Left lobe of liver (tissue), 2 donors: ENCODE measurements at places on chromosomes 16 and 17.

DNA sequence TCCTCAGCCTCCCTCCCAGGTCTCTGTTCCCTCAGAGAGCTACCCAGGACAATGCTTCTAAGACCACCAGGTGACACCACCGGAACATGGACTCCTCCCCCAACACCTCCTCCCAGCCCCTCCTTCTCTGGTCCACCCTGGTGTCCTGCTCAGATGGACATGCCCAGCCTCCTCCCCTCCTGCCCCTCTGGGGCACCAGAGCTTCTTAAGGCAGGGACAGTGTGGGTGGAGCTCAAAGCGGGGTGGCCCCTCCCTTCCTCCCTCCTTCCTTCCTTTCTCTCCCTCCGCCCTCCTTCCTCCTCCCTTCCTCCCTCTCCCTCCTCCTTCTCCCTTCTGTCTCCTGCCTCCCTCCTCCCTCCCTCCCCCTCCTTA, 22.7 kb downstream of the TRPV3 start:
- DNase-seq = no peak

DNA sequence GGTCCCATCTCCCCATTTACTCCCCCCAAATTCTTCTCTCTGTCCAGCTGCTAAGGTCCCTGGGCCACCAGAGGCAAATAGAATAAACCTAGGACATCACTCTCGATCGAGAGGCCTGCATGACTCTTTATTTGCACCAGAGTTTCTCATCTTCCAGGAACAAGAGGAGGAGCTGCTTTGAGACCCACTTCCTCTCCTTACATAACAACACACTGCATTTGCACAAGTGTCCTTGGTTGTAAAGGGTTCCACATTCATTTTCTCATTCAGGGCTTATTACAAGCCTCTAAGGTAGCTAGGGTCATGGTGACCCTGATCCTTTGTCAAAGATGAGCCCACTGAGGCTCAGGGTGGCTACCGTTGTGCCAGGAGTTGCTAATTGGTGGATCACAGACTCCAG, 38.1 kb upstream of the RHOT1 start:
- no peak for DNase-seq

GRCh38 chr16:29011112-29011511, 26.3 kb downstream of the LAT start:
- no peak for DNase-seq

- no peak for DNase-seq
Measured at GRCh38 chr17:69451416-69452394, 37.2 kb downstream of the MAP2K6 start.

- no peak for DNase-seq
Measured at GRCh38 chr16:16009401-16009800, 60.0 kb downstream of the ABCC1 start.

DNA sequence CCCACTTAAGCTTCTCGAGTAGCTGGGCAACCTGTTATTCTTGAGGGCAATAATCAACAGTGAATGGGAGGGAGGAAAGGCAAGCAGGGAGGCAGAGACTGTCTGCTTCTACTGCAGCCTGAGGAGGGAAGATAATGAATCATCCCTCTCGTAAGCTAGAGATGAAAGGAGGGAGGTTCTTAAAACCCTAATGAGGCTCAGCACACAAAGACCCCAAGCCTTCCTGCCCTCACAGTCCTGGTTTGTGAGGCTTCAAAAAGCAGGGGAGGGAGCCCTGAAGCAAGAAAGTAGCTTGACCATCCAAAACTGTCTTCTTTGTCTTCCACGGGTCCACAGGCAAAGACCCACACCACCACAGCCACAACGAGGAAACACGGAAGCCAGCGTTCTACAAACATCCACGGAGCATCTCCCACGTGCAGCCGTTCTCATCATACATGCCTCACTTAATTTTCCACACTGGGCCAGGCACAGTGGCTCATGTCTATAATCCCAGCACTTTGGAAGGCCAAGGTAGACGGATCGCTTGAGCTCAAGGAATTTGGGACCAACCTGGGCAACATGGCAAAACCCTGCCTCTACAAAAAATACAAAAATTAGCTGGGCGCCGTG, 1.8 kb downstream of the PIK3R5 start:
- DNase-seq = no peak

GRCh38 chr16:24077966-24078365, 178.2 kb upstream of the CACNG3 start:
- no peak for DNase-seq

DNA sequence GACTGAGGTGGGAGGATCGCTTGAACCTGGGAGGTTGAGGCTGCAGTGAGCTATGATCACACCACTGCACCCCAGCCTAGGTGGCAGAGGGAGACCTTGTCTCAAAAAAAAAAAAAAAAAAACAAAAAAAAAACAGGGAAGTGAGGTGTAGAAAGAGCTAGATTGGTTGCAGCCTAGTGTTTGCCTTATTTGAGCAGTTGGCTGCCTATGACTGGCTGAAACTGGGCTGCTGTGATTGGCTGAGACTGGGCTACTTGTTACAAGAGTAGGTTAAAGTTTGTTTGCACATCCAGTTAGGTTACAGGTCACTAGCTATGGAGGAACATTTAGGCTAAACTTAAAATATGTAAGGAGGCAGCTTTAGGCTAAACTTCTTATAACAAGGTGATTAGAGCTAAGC, 5.7 kb downstream of the DHRS7B start:
- no peak for DNase-seq

- no peak for DNase-seq
Measured at GRCh38 chr16:17468611-17469010, 2.1 kb downstream of the XYLT1 start.

DNA sequence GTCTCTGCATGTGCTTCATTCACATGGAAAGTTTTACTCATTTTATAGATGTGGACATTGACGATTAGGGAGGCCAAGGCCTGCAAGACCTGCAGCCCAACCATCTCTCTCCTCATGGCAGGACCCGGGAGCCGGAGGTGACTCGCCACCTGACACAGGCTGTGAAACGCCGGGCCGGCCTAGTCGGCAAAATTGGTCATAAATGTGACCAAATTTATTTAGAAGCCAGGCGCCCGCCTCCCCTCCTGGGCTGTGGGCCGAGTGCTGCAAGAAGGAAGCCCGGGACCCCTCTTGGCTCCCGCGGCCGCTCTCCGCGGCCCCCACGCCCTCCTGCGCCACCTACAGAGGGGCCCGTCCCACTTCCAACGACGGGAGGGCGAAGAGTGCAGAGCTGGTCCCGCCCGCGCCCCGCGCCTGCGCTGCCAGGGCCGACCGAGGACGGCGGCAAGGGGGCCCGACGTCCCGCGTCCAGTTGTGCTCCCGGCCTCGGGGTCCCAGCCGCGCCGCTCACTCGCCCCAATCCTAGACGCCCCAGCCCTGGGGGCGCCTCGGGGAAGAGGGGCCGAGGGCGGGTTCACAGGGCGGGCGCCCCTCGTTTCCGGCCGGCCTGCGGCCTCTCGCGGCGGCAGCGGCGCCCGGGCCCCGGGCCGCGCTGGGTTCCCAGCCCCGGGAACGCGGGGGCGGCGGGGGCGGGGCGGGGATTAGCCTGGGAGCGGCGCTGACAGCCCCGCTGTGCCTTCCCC, 47.5 kb downstream of the WNT3 start:
- peak; percentile 66 for DNase-seq

DNA sequence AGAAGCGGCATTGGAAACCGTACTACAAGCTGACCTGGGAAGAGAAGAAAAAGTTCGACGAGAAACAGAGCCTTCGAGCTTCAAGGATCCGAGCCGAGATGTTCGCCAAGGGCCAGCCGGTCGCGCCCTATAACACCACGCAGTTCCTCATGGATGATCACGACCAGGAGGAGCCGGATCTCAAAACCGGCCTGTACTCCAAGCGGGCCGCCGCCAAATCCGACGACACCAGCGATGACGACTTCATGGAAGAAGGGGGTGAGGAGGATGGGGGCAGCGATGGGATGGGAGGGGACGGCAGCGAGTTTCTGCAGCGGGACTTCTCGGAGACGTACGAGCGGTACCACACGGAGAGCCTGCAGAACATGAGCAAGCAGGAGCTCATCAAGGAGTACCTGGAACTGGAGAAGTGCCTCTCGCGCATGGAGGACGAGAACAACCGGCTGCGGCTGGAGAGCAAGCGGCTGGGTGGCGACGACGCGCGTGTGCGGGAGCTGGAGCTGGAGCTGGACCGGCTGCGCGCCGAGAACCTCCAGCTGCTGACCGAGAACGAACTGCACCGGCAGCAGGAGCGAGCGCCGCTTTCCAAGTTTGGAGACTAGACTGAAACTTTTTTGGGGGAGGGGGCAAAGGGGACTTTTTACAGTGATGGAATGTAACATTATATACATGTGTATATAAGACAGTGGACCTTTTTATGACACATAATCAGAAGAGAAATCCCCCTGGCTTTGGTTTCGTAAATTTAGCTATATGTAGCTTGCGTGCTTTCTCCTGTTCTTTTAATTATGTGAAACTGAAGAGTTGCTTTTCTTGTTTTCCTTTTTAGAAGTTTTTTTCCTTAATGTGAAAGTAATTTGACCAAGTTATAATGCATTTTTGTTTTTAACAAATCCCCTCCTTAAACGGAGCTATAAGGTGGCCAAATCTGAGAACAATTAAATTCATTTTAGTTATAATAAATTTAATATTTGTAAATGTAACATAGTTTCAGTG, 1.7 kb downstream of the HEXIM1 start:
- DNase-seq = no peak

GRCh38 chr17:40264458-40265185, 23.1 kb upstream of the CDC6 start:
- no peak for DNase-seq

- peak; percentile 93 for DNase-seq
Measured at GRCh38 chr16:20385844-20386832, 18.4 kb downstream of the PDILT start.

- DNase-seq = no peak
Measured at GRCh38 chr16:29744541-29745101, 1.2 kb downstream of the C16orf54 start.

GRCh38 chr17:54536306-54536705, 364.3 kb upstream of the TOM1L1 start:
- no peak for DNase-seq

- DNase-seq = no peak
Measured at GRCh38 chr17:48718227-48718760, 4.0 kb downstream of the PRAC1 start.

GRCh38 chr17:28142305-28142704, 99.8 kb downstream of the NLK start:
- no peak for DNase-seq

DNA sequence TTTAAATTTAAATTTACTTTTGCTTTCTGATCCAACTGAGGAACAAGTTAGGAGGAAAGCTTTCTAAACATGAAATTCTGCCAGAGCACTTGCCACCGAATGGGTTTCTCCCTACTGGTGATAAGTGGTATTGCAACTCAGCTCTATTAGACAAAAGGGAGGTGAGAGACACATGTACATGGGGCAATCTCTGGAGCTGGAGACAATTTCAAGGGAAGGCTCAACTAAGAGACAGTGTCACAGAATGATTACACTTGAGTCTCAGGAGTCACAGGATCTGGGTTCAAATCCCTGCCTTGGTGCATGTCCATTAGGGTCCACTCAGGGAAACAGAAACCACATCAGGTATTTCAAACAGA, 37.4 kb downstream of the SOCS1 start:
- DNase-seq = no peak

GRCh38 chr17:19718041-19718612, 1.7 kb upstream of the SLC47A2 start:
- no peak for DNase-seq

DNA sequence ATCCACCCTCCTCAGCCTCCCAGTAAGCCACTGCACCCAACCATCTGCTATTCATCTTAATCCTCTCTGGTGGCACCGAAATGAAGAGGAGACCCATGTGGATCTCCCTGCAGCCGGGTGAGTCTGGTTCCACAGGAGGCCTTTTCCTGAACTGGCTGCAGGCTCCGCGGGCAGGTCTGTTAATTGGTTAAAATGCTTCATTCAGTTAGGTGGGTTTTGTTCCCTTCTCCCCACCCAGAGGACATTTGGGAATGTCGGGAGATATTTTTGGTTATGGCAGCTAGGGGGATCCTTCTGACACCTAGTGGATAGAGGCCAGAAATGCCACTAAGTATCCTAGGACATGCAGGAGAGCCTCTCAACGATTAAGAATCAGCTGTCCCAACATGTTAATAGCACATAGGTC, 16.7 kb downstream of the C16orf54 start:
- no peak for DNase-seq

GRCh38 chr16:56651586-56651985, at the start of gene MT1B:
Gene MT1B (plus strand): TSS chr16:56651886. CDS start chr16:56651954, 68 bp downstream.
- DNase-seq = no peak

DNA sequence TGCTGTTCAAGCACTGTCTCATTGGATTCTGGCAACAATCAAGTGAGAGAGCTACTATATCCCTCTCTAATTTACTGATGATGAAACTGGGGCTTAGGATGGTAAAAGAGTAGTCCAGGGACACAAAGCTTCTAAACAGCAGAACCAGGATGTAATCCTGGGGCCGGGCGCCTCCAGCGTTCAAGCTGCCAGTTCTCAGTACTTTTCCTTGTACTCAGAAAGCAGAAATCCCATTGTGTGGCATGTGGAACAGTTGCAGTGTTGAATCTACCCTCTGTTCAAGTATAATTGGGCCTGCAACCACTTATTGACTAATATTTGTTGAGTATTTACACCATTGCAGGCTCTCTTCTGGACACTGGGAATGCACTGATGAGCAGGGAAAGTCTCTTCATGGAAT, 14.5 kb upstream of the CDH13 start:
- no peak for DNase-seq

- no peak for DNase-seq
Measured at GRCh38 chr17:76791053-76791980, 53.4 kb downstream of the MFSD11 start.

DNA sequence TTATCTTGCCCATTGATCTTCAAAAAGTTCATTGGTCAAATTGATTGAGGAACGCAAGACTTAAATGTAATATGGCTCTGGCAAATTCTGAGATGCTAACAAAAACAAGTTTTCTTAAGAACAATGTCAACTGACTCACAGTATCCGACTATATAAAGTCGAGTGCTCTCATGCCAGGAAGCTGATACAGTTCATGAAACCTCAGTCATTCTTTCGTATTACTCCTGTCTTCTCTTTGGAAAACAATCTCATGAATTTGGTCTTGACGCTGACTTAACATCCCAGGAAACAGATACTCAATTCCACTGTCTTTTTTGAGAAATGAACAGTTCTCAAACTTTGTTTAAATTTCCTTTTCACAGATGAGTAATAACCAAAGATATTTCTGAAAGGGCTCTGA, 704.9 kb downstream of the MAF start:
- no peak for DNase-seq

GRCh38 chr17:3308603-3309002, 10.4 kb upstream of the OR3A1 start:
- no peak for DNase-seq

GRCh38 chr16:3112058-3112880, at the start of gene ZNF205:
Gene ZNF205 (plus strand): TSS chr16:3112586. CDS start chr16:3113431, 845 bp downstream.
- peak; percentile 79 for DNase-seq

- DNase-seq = no peak
Measured at GRCh38 chr17:49108318-49108717, 24.3 kb upstream of the B4GALNT2 start.

DNA sequence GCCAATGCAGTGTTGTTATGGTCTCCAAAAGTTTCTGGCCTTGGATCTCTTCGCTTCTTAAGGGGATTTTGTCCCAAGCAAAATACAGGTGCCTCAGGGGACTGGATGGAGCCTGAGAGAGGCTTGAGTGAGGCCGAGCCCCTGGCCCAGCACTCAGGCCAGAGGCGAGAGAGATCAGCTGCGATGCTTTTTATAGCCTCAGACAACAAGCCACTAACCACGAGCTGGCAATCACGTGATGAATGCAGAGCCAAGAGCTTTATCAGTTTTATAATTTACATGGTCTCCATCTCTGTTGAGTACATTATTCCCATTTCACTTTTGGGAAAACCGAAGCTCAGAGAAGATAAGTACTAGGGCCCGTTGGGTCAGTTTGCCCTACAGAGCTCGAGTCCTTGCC, 360.0 kb upstream of the CDH5 start:
- no peak for DNase-seq
